ENCODE measurements at places on chromosomes 5 and 9. TPM values are rescaled to one million over a fixed set of nuclear protein-coding genes. Genes with fewer than 3 reads are reported as not detected.
A peak's percentile ranks its signal among the peaks of the same experiment; 100 is the strongest.

GRCh38 chr9:103364753-103365152, 369.6 kb downstream of the CYLC2 start:
- H3K4me3 ChIP-seq: no peak overlapping the region
- no peaks in the 10 kb centered on the region for H3K27me3 ChIP-seq
- H3K27ac ChIP-seq: no peak overlapping the region
- no peaks in the 10 kb centered on the region for H3K36me3 ChIP-seq
- no peak for DNase-seq

DNA sequence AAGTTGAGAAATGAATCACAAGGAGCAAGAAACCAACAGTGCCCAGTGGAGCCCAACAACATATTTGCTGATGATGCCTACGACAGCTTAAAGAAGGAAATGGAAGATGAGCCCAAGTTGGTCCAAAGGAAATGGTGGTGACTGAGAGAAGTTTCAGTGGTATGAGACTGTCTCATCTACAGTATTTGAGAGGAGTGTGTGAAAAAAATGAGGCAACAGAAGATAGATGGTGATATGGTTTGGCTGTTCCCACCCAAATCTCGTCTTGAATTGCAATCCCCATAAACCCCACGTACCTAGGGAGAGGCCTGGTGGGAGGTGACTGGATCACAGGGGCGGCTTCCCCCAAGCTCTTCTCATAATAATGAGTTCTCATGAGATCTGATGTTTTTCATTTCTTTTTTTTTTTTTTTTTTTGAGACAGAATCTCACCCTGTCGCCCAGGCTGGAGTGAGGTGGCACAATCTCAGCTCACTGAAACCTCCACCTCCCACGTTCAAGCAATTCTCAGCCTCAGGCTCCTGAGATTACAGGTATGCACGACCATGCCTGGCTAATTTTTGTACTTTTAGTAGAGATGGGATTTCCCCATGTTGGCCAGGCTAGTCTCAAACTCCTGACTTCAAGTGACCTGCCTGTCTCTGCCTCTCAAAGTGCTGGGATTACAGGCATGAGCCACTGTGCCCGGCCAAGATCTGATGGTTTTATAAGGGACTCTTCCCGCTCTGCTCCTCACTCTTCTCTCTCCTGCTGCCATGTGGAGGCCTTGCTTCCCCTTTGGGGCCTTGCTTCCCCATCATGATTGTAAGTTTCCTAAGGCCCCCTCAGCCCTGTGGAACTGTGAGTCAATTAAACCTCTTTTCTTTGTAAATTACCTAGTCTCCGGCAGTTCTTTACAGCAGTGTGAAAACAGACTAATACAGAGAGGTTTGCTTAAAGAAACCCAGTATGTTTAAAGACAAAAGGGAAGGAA, 30.2 kb downstream of the EFCAB9 start:
- H3K36me3 ChIP-seq: peaks cover 5% of the 10 kb centered on the region
- no peak overlapping the region for H3K27ac ChIP-seq
- H3K27me3 ChIP-seq: no peaks in the 10 kb centered on the region
- no peaks in the 10 kb centered on the region for H3K4me1 ChIP-seq

DNA sequence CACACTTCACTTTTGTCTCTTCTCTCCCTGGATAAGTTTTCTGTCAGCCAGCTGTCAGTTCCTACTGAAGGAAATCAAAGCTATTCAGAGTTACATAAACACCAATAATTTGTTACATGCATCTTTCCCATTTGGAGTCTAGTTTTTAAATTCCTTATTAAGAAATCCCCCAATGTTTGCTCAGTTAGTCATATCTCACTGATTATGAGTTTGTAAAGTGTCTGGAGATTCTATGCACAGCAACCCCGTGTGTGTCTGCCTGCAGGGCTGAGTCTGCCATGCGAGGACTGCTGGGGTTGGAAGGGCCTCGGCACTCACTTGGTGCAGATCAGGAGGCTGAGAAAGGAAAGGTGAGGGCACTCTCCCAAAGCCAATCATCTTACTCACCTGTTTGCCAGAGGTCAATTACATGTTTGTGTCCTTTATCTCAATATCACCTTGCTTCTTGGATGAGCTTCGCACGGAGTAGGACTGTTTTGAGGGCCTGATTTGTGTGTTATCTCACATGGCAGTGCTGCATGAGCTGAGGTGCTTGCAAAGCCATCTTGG, 3.3 kb downstream of the ANKRD34B start:
- DNase-seq: no peak
- H3K36me3 ChIP-seq: no peaks in the 10 kb centered on the region
- H3K27me3 ChIP-seq: peaks cover 17% of the 10 kb centered on the region
- no peak overlapping the region for H3K4me3 ChIP-seq
- peaks cover 15% of the 10 kb centered on the region for H3K4me1 ChIP-seq

GRCh38 chr5:120538644-120539043, 74.5 kb downstream of the PRR16 start:
- H3K36me3 ChIP-seq: no peaks in the 10 kb centered on the region
- H3K4me3 ChIP-seq: no peak overlapping the region
- DNase-seq: no peak
- no peak overlapping the region for H3K27ac ChIP-seq
- no peaks in the 10 kb centered on the region for H3K4me1 ChIP-seq

GRCh38 chr9:120104771-120105170, 475.2 kb downstream of the CDK5RAP2 start:
- H3K4me1 ChIP-seq: no peaks in the 10 kb centered on the region
- no peaks in the 10 kb centered on the region for H3K27me3 ChIP-seq

- H3K4me1 ChIP-seq: no peaks in the 10 kb centered on the region
- no peak overlapping the region for H3K4me3 ChIP-seq
- no peak for DNase-seq
- no peaks in the 10 kb centered on the region for H3K36me3 ChIP-seq
Measured at GRCh38 chr5:173456751-173457171, 128.5 kb upstream of the STC2 start.

Gene ACSL6
- total RNA-seq: 27.8 TPM

GRCh38 chr9:129052592-129052991, 16.2 kb downstream of the MIGA2 start:
- H3K4me1 ChIP-seq: no peaks in the 10 kb centered on the region
- H3K27ac ChIP-seq: no peak overlapping the region
- DNase-seq: no peak
- H3K36me3 ChIP-seq: no peaks in the 10 kb centered on the region
- H3K4me3 ChIP-seq: no peak overlapping the region

DNA sequence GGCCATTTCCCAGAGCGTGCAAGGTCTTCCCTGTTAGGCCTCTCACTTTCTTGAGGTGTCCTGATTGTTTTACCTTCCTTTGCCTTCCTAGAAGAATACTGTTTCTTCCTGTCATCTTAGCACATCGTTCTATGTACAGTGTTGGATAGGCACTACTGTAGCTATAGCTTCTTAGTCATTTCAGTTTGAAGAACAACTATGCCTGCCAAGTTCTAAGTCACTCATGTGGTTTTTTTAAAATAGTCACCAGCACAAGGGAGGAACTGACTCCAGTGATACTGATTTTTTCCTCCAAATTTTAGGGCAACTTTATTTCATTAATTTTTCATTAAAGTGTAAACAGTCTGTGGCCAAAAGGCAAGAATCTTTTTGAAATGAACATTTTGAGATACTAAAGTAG, 122.4 kb upstream of the NR5A1 start:
- H3K4me1 ChIP-seq: no peaks in the 10 kb centered on the region
- DNase-seq: no peak
- no peaks in the 10 kb centered on the region for H3K27me3 ChIP-seq
- H3K4me3 ChIP-seq: no peak overlapping the region
- H3K36me3 ChIP-seq: no peaks in the 10 kb centered on the region

DNA sequence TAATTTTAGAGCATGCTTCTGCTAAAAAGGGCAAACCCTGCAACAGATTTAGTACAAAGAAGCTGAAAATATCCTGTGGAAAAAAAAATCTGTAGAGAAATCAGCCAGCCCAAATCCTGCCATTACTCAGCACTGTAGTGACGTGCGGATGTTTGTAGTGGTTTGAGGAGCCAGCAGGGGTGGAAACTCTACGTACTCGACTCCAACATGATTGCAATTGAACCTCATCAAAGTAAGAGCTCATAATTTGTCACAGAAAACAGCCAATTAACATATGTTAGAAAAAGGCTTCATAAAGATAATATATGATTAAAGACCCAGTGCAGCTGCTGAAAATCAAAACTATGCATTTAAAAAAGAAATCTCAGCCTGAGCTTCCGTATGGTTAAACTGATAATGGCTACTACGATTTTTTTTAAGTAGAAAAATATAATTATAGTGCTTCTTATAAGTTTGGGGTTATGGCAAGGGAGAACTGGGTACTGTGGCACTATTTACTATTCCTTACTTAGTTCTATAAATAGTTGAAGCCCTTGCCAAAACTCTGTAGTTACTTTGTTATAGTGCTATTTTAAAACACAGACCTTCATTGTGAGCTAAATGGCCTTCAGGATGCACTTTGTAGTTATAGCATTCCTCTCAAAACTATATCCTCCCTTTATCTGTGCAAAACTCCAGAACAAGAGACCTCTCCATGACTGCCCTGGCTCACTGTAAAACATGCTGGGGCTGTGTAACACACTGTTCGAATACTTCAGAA, 49.4 kb downstream of the MEF2C start:
- no peak overlapping the region for H3K4me3 ChIP-seq
- no peaks in the 10 kb centered on the region for H3K36me3 ChIP-seq
- no peaks in the 10 kb centered on the region for H3K4me1 ChIP-seq
- peak; percentile 6 for DNase-seq
